Left ventricle myocardium inferior (tissue), 1 donor: ENCODE measurements at places on chromosomes 3 and 15. TPM values are rescaled to one million over a fixed set of nuclear protein-coding genes. Genes with fewer than 3 reads are reported as not detected.
A peak's percentile ranks its signal among the peaks of the same experiment; 100 is the strongest.

DNA sequence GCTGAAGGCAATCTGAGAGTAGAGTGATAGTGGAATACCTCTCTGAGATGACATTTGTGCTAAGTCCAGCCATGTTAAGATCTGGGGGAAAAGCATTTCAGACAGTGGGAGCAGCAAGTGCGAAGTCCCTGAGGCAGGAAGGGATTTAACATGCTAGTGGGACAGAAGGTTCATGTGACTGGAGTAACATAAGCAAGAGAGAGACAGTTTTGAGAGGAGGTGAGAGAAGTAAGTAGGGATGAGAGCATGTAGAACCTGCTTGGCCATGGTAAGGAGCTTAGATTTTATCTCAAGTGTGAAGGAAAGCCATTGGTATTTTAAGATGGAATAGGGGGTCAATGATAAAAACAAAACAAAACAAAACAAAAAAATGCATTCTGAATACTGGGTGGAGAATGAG lies 358.6 kb upstream of the KCNH8 start:
- H3K27ac ChIP-seq = no peak overlapping the region
- no peak overlapping the region for H3K4me3 ChIP-seq
- no peak for DNase-seq
- no peaks in the 10 kb centered on the region for H3K4me1 ChIP-seq
- H3K36me3 ChIP-seq = no peaks in the 10 kb centered on the region
- H3K27me3 ChIP-seq = no peaks in the 10 kb centered on the region

- DNase-seq = no peak
- no peak overlapping the region for H3K27ac ChIP-seq
- no peaks in the 10 kb centered on the region for H3K36me3 ChIP-seq
- H3K27me3 ChIP-seq = peaks cover 28% of the 10 kb centered on the region
- H3K4me1 ChIP-seq = no peaks in the 10 kb centered on the region
Measured at GRCh38 chr15:70250208-70251201, 152.8 kb upstream of the TLE3 start.

GRCh38 chr15:81296673-81297072 lies 27.3 kb downstream of the STARD5 start:
- peaks cover 7% of the 10 kb centered on the region for H3K27me3 ChIP-seq
- DNase-seq = peak; percentile 47
- peak overlapping the region; percentile 69 for H3K27ac ChIP-seq
- peaks cover 40% of the 10 kb centered on the region for H3K4me1 ChIP-seq
- peaks cover 7% of the 10 kb centered on the region for H3K36me3 ChIP-seq

- H3K27ac ChIP-seq = peak overlapping the region; percentile 52
- H3K27me3 ChIP-seq = no peaks in the 10 kb centered on the region
- H3K36me3 ChIP-seq = peaks cover 4% of the 10 kb centered on the region
- peaks cover 35% of the 10 kb centered on the region for H3K4me1 ChIP-seq
Measured at GRCh38 chr15:37046876-37047614, 53.3 kb downstream of the MEIS2 start.

DNA sequence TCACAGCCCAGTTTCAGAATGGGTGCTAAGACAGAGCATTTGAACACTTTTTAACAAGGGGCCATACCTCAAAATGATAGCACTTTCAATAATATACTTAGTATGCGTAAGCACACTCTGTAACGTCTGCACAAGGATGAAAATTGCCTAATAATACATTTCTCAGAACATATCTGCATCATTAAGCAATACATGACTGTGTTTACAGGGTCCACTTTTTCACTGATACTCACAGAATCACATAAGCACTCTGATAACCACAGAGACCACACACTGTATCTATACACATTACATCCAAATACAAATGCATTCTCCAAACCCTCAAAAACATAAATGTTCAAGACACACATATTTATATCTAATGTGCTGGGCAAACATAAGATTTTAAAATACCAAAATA lies 79.8 kb downstream of the NR1I2 start:
- H3K27ac ChIP-seq = no peak overlapping the region
- peaks cover 16% of the 10 kb centered on the region for H3K4me1 ChIP-seq
- no peaks in the 10 kb centered on the region for H3K27me3 ChIP-seq
- H3K36me3 ChIP-seq = peaks cover 41% of the 10 kb centered on the region

- no peak overlapping the region for H3K4me3 ChIP-seq
- peaks cover 5% of the 10 kb centered on the region for H3K36me3 ChIP-seq
- H3K4me1 ChIP-seq = peaks cover 25% of the 10 kb centered on the region
- no peak overlapping the region for H3K27ac ChIP-seq
Measured at GRCh38 chr15:65920825-65921309, 51.6 kb downstream of the RAB11A start.

DNA sequence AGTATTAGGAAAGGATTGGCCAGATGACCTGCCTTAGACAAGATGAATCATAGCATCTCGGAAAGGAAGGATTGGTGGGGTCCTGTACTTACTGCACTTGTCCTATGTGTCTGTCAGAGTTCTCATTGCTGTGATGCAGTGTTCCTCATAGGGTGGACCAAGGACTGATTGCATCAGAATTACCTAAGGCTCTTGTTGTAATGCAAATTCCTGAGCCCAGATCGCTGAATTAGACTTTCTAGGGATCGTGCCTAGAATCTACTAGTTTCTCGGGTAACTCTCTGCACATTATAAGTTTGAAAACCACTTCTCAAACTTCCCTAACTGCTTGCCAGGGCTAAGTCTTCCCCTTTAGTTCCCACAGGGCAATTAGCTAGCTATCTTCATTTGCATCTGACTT lies 74.9 kb upstream of the SKOR1 start:
- DNase-seq = no peak
- no peak overlapping the region for H3K27ac ChIP-seq
- no peak overlapping the region for H3K4me3 ChIP-seq

GRCh38 chr3:34078418-34078817 lies 280.0 kb downstream of the PDCD6IP start:
- no peaks in the 10 kb centered on the region for H3K4me1 ChIP-seq
- H3K36me3 ChIP-seq = no peaks in the 10 kb centered on the region
- H3K4me3 ChIP-seq = no peak overlapping the region
- no peak overlapping the region for H3K27ac ChIP-seq
- DNase-seq = no peak

DNA sequence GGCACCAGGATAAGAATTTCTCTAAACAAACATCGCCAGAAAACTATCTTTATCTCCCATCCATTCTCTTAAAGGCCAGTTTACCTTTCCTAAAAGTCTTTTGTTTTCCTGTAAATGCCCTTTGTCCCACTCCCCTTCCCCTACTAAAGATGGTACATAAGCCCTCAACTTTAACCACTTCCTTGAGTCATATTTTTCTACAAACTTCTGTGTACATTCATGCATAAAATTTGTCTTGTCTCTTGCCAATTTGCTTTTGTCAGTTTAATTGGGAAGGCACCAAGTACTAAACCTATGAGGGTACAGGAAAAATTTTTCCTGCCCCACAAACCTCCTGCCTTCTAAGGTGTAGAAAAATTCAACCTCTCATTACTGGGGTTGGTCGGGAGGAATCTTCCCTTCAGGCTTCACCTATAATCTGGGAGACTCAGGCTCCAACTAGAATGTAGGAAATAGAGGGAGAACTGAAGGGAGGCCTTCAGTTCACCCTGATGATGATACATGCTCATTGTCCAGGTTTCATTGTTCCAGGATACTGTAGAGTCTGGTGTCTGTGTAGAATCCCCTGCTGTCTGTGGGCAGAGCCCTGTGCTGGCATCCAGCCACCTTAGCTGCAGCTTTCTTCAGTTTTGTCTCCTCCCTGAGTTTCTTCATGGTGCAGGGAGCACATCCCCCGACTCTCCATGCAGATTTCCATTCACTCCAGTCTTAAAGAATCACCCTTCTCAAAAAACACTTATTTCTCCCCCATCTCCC lies 53.2 kb downstream of the CD200R1L start:
- DNase-seq = no peak
- H3K36me3 ChIP-seq = no peaks in the 10 kb centered on the region
- peaks cover 4% of the 10 kb centered on the region for H3K4me1 ChIP-seq
- no peak overlapping the region for H3K27ac ChIP-seq
- no peak overlapping the region for H3K4me3 ChIP-seq

- peaks cover 4% of the 10 kb centered on the region for H3K4me1 ChIP-seq
- H3K27ac ChIP-seq = peak overlapping the region; percentile 3
- H3K27me3 ChIP-seq = peaks cover 4% of the 10 kb centered on the region
- no peaks in the 10 kb centered on the region for H3K36me3 ChIP-seq
Measured at GRCh38 chr15:82021992-82022391, 23.8 kb downstream of the MEX3B start.

DNA sequence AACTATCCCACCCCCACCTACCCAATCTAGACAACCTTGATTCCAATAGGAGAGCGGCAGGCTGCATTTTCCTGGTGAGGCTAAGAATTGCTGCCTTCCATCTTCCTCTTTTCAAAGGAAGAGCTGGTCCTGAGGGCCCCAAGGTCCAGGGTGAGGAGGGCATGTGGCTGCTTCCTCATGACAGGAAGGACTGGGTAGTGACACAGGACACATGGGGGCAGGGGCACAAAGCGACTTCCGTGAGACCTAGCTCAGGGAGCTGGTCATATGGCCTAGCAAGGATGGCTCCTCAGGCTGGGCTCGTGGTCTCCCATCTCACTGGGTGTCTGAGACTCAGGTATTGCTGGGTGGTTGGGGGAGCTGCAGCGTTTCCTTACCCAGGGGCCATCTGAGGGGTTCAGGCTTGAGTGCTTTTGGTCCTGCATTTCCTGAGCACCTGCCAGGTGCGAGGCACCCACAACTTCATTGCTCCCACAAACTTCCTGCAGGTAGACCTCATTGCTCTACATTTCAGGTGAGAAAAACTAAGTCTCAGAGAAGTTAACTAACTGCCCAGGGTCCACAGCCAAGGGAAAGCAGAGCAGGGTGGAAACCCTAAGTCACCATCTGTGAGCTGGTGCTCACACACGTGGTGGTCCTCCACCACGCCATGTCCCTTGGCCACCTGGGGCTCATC lies 160.0 kb upstream of the TLE3 start:
- peaks cover 14% of the 10 kb centered on the region for H3K4me1 ChIP-seq
- H3K27ac ChIP-seq = no peak overlapping the region
- no peak for DNase-seq

GRCh38 chr3:161349529-161350312 lies 21.6 kb downstream of the SPTSSB start:
- H3K36me3 ChIP-seq = no peaks in the 10 kb centered on the region
- H3K27me3 ChIP-seq = no peaks in the 10 kb centered on the region

DNA sequence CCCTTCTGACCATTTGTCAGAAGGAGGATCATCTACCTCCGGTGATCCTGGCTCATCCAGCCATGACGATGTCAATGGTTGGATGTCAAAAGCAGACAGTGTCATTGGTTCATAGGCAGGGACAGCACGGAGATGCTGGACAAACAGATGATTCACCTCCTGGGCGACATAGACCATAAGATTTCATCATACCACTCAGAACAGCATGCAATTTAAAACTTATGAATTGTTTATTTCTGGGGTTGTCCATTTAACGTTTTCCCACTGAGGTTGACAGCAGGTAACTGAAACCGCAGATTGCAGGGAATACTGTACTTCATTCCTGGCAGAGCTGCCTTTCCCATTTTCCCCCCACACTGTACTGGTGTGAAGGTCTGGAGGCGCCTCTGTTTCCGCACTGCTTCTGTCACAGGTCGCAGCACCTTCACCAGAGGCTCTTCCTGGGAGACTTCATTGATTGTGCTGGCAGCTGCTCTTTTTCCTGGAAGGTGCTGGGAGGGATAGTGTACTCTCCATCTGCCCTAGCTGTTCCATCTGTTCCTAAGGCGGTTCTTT lies 32.5 kb upstream of the TMOD3 start:
- H3K4me3 ChIP-seq = no peak overlapping the region
- no peak overlapping the region for H3K27ac ChIP-seq
- H3K27me3 ChIP-seq = no peaks in the 10 kb centered on the region
- DNase-seq = no peak

DNA sequence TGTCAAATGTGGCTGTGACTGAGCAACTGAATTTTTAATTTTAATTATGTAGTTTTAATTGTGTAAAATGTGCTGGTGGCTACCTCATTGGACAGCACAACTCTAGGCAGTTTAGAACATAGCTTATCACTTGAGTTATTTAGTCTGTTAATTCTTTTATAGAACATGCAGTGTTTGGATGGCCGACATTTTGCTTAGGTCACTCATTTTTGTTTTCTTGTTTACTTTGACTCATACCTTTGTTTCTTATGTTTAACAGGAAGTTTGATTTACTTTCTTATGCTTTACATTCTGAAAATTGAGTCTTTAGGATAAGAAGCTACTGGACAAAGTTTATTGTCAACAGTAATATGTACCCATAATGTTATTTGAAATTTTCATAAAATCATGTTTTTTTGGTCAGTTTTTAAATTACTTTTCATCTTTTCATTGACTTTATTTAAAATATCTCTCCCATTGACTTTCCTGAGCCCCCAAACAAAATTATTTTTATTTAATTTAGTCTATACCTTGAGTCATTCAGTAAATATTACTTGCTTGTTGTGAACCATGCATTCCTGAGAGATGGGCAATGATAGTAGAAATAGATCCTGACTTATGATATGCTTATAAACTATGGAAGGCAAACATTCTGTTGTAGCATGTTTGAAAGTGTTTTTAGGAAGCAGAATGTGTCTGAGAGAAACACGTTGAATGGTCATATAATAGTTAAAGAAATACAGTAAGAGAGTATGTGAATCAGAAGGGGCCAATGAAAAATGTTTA lies 60.6 kb downstream of the TCF12 start:
- H3K4me3 ChIP-seq = no peak overlapping the region
- no peak overlapping the region for H3K27ac ChIP-seq
- H3K27me3 ChIP-seq = no peaks in the 10 kb centered on the region
- peaks cover 80% of the 10 kb centered on the region for H3K4me1 ChIP-seq
- DNase-seq = no peak
- no peaks in the 10 kb centered on the region for H3K36me3 ChIP-seq

DNA sequence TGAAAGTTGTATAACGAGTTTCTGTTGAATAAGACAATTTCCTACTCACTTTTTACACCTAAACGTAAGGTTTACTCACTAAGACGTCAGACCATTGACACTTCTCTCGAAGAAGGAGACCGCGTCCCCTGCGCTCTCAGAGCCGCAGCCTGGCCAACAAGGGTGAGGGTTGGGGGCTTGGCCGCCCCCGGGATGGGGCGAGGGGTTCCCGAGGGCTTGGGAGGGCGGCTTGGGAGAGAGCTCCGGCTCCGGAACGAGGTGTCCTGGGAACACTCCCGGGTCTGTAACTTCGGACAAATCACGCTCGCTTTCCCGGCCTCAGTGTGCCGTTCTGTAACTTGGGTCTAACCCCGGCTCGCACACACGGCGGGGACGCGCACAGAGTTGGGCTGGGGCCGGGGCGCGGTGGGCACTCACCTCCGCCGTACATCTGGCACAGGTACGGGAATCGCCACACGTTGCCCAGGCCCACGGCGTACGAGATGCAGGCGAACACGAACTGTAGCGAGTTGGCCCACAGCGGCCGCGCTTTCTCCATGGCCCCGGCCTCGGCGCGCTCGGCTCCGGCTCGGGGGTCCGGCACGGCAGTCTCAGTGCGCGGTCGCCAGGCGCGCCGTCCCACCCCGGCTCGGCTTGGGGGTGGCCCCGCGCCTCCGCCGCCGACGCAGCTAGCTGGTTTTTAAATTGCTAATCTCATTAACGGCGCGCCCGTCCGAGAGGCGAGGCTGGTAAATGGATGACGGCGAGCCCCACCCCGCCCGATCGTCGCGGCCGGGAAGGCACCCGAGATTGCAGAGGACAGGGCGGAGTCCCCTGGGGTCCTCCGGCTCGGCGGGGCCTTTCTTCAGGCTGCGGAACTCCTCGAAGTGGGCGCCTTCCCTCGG lies at the start of gene SLC6A20:
SLC6A20 (minus strand) TSS at position 655 of the 884 bp plus-strand sequence; CDS start at position 538, 117 bp downstream.
- no peak within 1 kb of the TSS for H3K27ac ChIP-seq
- H3K36me3 ChIP-seq = no peaks in the 10 kb centered on the region
- H3K4me3 ChIP-seq = peak within 1 kb of the TSS; percentile 67
- DNase-seq = no peak
- peaks cover 16% of the 10 kb centered on the region for H3K4me1 ChIP-seq

The KY gene
- total RNA-seq = 12.1 TPM

The KBTBD13 gene
- 5.2 TPM for total RNA-seq

The UBR1 gene
- total RNA-seq = 24.2 TPM

The PLOD2 gene
- 21.1 TPM for total RNA-seq

The HRH1 gene
- 1.4 TPM for total RNA-seq

The ARRDC4 gene
- total RNA-seq = 11.8 TPM
